Neuronal stem cell (in vitro differentiated cells): ENCODE measurements at places on chromosomes 11 and 22.

- DNase-seq: no peak
These were observed 19.5 kb upstream of the ADORA2A start for GRCh38 chr22:24407884-24408283.

DNA sequence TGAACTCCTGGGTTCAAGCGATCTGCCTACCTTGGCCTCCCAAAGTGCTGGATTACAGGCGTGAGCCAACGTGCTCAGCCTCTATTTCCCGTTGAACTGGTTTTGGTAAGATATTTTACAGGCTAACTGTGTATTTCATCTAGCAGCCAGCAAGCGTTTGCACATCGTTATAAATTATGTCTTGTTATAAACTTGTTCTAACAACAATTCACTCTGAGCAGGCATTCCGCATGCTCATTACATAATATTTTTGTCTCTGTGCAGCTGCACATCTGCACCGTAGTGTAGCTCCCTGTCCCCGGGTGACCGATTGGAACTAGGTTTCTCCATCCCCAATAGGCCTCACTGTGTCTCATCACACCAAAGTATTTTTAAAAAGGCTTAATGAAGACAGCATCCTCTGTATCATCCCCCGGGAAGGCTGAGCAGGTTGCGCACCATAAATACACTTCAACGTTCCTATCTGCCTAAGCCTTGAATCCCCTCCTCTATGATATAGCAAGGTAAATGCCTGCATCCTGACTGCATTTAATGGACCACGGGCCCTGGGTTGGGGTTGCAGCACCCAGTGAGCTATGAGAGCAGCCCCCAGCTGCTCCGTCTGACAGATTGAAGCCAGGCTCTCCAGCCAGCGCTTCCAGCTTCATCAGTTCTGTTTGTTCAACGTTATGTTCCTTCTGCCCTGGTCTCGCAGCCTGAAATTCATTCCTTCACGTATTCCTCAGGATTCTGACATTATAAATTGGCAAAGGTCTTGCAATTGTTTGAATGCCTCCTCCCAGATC lies 47.7 kb downstream of the TST start:
- no peak for DNase-seq

GRCh38 chr11:17740649-17741235 lies 6.2 kb downstream of the KCNC1 start:
- no peak for DNase-seq

- no peak for DNase-seq
These were observed 8.0 kb upstream of the SLCO2B1 start for GRCh38 chr11:75142714-75143419.

DNA sequence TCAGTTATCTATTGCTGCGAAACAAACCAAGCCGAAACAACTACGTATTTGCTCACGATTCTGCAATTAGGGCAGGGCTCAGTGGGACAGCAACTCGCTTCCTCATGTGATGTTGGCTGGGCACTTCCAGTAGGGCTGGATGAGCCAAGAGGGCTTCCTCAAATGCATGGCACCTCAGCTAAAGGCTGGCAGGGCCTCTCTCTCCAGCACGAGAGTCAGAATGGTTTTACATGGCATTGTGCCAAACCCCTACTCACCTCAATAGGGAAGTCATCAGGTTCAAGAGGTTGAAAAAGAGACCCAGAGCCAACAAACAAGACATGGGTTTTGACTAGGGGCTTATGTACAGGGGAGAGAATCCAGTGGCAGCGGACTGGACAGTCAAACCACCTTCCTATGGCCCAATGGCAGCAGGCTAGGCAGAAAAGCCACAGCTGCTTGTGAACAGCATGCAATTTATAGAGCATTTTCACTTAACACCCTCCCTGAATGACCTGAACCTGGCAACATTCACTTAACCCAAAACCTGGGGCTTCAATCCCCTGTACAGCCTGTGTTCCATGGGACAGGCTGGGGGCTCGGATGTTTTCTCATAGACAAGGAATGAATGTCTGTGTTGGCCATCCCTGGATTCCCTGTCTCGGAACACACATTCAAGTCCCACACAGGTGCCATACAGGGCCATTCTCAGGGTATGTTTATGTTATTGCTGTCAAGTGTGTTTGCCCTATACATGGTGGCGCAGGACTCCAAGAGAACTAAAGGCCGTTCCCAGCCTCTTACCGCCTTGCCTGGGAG lies 154.2 kb upstream of the NAV2 start:
- DNase-seq: no peak

DNA sequence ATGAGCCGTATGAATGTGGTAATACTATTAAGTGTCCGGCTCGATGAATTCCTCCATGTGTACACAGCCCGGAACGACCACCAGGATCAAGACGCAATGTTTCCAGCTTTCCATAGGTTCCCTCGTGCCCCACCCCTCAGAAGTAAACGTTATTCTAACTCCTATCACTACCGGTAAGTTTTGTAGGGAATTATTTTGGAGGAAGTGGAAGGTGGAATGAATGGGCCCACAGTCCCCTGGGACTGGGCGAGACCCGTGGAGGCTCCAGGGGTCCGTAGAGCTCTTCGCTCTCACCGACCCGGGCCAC lies 720 bp upstream of the FAR1 start:
- DNase-seq: no peak

DNA sequence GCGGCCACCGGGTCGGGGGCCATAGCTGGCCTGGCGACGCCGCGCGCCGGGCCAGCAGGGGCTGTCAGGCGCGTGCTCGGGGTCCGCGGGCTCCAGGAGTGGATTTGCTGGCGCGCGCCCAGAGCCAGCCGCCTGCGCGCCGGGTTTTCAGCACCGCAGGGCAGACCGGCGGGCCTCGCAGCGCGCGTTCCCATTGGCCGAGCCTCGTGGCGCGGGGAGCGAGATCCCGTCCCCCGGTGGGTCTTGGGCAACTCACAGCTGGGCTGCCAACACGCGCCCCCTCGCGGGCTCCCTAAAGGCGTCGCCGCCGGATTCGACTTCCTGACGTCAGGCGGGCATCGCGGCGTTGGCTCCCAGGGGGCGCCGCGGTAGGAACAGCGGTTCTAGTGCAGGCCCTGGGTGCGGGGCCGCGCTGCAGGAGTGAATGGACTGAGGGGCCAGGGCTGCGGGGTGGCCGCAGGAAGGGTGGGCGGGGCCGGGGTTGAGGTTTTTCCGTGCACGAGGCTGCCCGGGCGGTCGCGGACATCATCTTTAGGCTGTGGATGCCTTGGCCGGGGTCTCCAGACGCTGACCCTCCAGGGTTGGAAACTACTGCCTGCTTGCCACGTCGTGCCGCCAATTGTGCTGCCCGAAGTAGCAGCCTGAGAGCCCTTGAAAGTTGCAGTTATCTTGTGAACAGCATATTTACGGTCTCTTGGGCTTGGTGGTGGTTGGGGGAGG lies at the start of gene FADS1:
Gene FADS1, minus strand, starts transcription at position 268 of the 720 bp plus-strand sequence. Its CDS starts 74 bp downstream, at position 194.
- peak; percentile 93 for DNase-seq

DNA sequence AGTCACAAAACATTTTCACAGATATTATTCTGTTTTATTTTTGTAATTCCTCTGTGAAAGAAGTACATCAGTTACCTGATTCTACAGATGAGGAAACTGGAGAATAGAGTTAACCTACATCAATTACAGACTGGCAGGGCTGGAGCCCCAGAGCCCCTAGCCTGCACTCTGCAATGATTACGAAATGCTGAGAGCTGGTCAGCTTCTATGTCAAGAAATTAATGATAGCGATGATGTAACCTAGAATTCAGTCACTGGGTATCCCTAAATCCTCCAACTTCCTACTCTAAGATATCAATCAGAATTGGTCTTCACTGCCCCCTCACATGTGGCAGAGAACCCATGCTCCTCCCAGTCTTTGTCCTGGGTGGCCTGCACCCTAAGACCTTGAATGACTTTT lies 273.5 kb upstream of the PLET1 start:
- no peak for DNase-seq

GRCh38 chr22:26471522-26471921 lies 12.1 kb downstream of the HPS4 start:
- DNase-seq: no peak

DNA sequence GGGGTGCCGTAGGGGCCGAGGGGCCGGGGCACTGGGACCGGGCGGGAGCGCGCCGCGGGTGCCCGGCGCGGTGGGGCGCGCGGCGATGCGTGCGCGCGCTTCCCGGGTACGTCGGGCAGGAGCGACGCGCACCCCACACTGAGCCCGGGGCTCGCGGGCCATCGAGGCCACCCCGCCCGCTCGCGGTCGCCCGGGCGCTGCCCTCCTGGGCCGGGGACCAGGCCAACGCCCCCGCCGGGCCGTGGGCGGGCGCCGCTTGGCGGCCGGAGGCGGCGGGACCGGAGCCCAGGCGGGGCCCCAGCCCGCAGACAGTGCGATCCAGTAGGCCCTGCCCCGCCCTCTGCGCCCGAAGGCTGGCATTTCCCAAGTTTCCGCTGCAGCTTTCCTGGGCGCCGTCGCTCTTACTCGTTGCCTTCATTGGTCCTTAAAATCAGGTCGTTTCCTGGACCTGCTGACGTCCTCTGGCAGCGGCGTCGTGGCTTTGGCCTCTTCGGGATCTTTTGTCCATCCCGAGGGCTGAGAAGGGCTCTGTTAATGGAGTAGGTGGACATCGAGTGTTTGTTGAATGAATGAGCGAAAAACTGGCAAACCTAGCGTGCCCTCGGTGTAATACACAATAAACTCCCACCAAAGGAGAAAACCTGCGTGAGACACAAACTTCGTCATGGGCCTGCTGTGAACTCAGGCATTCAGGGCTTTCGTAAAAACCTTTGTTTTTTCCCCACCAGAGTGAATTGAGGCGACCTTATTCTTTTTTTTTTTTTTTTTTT lies 638 bp downstream of the PARVA start:
- DNase-seq: peak; percentile 58

- no peak for DNase-seq
These were observed 35.7 kb downstream of the SIK3 start for GRCh38 chr11:117062498-117062897.

DNA sequence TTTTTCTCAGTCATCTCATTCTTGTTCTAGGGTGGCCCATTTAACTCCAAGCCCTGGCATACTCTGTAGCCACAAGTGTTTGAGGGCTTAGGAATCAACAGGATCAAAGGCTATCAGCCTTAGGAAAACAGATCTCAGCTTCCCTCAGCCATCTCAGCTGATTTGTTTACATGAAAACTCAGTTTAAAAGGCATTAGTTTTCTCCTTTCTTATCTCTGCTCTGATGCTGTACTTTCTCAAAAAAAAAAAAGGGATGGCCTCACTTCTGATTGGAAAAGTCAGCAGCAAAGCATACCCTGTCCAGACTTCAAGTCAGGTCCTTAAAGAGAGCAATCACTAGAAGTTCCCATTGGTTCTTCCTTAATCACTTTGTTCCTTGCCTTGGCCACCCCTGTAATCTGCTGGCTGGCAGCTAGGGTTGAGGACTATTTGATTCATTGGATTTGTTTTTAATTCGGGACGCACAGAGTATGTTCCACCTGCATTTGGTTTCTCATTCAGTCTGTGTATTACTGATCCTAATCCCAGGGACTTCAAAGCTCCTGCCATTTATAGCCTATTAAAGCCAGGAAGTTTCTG lies 102.8 kb downstream of the EXT2 start:
- DNase-seq: no peak

DNA sequence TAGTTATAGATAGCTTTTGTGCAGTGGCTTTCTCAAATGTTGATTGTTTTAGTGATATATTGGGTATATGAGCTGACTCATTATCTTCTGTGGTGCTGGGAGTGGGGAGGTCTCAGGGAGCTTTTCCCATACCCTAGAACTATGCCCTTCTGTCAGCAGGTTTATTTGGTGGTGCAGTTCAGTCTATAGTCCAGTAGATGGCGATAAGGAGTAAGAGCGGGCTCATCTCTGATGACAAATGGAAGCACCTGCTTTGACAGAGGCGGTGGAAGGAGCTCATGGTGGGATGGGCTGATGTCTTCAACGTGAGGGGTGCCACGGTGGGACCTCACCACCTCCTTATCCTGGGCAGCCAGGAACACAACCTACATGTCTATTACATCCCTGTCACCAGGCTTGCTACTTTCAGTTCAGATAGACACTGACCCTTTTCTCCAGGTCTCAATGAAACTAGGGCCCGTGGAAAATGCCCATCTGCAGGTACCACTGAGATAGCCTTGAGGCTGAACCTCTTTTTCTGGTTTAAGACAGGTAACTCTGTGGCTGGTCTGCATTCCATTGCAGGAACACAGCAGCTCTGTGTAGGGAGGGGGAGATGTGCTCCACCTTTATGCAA lies 13.0 kb upstream of the OR6A2 start:
- DNase-seq: peak; percentile 43
